NCI-H446 treated with DMSO at 0.1 percent for 48 hours (cell line): ENCODE measurements at places on chromosomes 5 and 9.

- no peak for DNase-seq
Observed at GRCh38 chr5:180816608-180817534, 14.3 kb upstream of the MGAT1 start.

DNA sequence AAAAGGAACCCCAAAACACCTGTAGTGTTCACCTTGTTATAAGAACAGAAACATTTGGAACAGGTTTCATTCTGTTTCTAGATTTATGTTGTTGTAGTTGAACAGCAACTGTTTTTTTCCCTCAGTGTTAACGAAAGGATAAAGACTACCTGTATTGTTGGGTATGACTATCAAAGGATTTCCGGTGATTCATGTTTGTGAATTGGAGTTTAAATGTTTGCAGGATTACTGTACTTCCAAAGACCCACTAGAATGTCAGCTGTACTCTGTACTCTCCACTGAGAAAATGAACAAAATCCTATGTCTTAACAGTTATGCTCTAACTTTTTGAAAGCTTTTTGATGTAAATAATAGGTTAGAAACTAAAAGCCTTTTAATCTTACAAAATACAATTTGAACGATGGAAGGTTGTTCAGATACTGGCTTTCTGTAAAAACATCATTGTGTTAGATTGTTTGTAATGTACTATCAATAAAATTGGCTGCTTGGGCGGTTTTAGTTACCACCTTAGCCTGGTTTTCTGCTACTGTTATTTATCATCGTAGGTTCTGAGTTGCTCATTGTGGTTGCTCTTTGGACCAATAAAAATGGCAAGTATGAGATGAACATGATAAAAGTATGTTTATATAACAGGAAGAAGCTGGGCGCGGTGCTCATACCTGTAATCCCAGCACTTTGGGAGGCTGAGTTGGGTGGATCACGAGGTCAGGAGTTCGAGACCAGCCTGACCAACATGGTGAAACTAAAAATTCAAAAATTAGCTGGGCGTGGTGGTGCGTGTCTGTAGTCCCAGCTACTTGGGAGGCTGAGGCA is 44.1 kb downstream of the DCP2 start:
- no peak for DNase-seq

DNA sequence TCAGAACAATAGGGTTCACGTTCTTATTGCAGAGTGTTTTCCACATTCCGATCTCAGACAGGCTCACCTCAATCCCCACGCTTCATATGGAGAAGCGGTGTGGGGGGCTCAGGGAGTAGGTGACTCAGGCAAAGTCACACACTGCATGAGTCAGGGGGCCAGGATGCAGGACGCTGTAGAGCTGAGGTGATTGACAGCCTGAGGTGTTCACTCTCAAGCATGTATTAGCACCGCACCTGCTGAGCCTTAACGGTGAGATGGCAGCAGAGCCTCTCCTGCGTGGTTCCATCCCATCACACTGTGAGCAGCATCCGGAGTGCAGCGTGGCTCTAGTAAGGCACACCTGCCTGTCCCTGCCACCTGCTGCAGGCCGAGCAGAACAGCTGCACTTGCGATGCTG is 194.0 kb downstream of the IRX2 start:
- no peak for DNase-seq

DNA sequence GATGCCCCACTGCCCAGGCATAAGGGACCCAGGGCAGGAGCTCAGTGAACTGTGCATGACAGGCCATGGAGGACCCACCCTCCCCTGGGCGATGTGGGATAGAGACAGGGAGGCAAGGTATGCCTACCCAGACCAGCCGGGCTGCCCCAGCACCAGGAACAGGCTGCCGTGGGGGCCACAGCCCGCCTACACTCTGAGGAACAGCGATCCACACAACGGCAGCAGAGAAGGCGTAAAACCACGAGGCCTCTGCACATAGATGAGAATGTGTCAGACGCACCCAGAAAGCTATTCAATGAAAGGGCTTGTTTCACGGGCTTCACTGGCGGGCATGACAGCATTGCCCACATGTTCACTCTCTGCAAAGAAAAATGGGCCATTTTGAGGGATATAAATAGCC is 49.5 kb downstream of the SEMA4D start:
- DNase-seq, result no peak

- no peak for DNase-seq
Observed at GRCh38 chr5:83118976-83119375, 41.6 kb downstream of the XRCC4 start.

- no peak for DNase-seq
Observed at GRCh38 chr5:168409591-168410458, 76.4 kb upstream of the RARS1 start.

GRCh38 chr5:219460-219863 is 1.3 kb downstream of the SDHA start:
- DNase-seq, result no peak

DNA sequence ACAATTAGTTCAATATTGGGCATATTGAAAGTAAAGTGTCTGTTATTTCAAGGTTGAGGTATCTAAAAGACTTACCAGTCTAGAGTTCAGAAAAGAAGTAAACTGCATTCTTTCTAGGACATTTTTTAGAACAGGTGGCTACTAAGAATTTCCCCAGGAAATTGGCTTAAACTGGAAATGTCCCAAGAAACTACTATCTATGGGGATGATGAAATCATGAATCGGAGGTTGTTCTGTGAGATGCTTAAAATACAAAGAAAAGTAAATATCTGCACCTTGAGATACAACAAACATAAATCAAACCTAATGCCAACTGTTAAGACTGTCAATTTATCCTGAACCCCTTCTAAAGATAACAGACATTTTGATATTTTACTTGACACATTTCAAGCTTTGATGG is 226.5 kb upstream of the NREP start:
- DNase-seq, result no peak

- DNase-seq, result no peak
Observed at GRCh38 chr9:71748280-71748743, 20.0 kb downstream of the CEMIP2 start.

DNA sequence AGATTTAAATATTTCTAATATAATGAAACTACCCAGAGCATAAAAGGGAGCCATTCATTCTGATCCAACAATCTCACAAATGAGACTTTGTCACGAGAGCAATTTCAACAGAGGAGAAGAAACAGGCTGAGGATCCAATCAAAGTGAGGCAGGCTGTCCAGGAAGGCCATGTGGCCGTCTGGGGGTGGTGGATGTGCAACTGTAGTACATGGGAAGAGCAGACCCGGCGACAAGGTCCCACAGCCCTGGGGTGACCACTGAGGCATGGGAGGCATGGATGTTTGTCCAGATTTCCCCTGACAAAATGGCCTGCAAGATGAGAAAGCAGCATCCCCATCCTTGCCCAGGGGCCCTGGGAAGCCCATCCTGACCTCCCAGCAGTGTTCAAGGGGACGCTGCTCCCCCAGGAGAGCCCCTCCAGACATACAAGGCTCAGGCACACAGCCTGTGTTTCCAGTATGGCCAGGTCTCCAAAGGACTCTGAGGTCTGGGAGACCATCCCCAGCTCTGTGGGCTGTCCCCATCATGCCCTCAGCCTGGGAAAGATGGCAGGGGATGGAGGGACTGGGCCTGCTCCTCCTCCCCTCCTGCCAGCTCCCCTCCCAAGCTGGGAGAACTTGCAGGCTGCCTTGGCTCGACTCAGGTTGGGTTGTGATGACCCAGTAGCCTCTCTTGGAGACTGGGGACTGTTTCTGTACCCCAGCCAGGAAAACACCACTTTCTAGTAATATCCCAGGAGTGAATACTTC is 27.5 kb upstream of the FCN2 start:
- no peak for DNase-seq

DNA sequence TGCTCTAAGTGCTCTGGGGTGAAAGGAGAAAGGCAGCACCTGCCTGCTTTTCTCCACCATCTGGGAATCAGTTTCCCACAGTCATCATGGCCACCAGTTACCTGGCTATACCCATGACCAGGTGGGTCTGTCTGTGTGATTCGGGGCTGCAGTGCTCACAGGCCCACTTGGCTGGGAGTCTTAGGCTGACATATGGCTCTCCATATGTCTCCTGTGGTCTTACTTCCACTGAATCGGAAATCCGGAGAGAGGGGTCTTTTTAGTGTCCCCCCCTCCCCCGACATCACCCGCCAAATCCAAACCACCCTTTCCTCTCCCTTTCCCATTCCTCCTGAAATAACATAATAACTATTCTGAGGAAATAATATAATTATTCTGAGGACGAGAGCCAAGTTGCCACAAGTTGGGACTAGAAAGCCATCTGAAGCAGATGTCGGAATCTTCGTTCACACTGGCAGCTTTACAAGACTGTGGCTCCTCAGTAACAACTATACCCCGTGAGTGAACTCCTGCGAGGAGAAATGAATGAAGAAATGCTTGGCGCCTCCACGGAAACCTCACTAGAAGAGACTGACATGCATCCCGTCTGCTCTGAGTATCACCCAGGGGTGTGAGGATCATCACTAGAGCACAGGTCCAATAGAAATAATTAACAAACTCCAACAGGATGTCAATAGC is 143.4 kb downstream of the MYO10 start:
- DNase-seq, result peak; percentile 80

DNA sequence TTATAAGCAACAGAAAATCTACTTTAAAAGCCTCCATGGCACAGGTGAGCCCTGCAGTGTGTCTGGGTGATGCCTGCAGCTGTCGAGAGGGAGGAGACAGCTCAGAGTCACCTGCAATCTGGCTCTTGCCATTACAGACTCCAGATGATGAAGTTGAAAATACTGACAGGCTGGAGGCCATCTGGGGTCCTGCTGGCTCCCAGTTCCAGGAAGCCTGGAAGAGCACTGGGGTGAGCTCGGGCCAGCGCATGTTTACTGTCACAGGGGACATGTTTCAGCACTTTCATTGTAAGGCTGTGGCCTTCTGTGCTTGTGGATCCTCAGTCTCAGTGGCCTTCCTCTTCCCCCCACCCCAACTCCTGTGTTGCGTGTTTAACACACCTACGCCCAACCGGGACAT is 28.4 kb downstream of the CEL start:
- DNase-seq, result no peak

GRCh38 chr5:168613996-168614395 is 34.8 kb upstream of the PANK3 start:
- no peak for DNase-seq

DNA sequence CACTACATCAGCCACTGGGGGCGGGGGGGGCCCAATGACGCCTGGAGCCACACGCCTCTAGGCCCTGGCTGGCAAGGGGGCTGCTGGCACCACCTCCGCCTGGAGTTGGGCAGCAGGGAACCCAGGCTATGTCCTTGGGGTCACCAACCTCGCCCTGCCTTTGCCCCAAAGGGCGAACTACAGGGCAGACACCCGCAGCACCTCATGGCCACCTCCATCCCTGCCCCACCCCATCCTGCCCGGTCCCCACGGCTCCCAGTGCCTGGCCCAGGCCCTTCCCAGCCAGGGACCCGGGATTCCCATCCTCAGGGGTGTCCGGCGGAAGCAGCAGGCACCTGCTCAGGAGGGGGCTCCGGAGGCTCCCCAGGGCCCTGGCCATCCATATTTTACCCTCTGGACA is 37.0 kb downstream of the NACC2 start:
- no peak for DNase-seq

- DNase-seq, result no peak
Observed at GRCh38 chr5:141785135-141785534, 93.1 kb downstream of the PCDH1 start.

DNA sequence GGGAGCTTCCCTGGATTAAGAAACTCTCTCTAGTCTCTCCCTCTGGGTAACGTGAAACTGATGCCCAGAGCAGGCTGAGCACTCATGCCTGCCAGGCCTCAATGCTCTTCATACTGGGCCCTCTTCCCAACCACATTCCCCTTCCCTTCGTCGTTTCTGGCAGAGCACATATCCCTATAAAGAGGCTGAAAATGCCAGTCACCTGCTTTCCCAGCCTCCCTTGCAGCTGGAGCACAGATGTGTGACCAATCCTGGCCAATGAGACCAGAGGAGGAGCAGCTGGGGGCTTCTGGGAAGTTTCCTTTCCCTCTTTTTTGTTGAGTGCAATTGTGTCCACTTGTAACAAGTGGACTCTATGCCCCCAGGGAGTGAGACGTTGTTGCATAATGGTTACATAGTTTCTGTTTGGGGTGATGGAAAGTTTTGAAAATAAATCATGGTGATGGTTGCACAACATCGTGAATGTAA is 30.2 kb upstream of the SMIM23 start:
- no peak for DNase-seq
